ENCODE measurements at places on chromosomes 1 and 21.
A peak's percentile ranks its signal among the peaks of the same experiment; 100 is the strongest.

GRCh38 chr1:159925719-159926078 is 392 bp upstream of the TAGLN2 start:
- no peak for DNase-seq

DNA sequence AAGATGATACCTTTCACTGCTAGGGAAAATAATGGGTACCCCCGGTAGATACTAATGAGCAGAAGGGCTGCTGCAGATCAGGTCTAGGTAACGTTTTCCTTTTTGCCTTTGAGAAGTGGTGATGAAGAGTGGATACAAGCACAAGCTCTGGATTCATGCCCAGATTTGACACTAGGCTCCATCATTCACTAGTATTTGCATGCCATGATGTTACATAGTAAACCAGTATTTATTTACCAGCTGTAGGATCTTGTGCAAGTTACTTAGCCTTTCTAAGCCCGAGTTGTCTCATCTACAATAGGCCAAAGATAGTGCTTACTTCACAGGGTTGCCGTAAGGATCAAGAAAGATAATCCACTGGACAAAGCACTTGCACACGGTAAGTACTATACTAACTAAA is 14.2 kb downstream of the PTPN14 start:
- DNase-seq, result no peak

DNA sequence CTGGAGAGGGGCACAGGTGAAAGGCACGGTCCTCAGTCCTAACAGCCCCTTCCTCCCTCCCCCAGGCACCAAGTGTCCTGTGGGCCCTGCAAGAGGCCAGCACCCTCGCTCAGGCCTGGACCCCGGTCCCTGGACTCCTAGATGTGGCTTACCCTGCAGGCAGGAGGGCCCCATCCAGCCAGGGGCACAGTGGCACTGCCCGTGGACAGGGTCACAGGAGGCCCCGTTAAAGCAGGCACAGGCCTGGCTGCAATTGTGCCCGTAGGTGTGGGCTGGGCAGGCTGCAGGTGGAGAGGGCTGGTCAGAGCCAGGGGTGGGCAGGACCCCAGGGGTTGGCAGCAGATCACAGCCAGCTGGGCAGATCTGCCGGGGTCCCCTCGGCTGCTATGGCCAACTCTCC is 44.5 kb downstream of the ARHGEF16 start:
- no peak for DNase-seq

GRCh38 chr1:185843297-185843869 is 109.2 kb downstream of the HMCN1 start:
- no peak for DNase-seq

GRCh38 chr1:16226129-16226489 is 10.9 kb downstream of the CPLANE2 start:
- no peak for DNase-seq

GRCh38 chr21:30240661-30241060 is 24.8 kb upstream of the CLDN8 start:
- DNase-seq, result no peak

- DNase-seq, result no peak
Measured at GRCh38 chr1:101044749-101045148, 19.2 kb upstream of the DPH5 start.

DNA sequence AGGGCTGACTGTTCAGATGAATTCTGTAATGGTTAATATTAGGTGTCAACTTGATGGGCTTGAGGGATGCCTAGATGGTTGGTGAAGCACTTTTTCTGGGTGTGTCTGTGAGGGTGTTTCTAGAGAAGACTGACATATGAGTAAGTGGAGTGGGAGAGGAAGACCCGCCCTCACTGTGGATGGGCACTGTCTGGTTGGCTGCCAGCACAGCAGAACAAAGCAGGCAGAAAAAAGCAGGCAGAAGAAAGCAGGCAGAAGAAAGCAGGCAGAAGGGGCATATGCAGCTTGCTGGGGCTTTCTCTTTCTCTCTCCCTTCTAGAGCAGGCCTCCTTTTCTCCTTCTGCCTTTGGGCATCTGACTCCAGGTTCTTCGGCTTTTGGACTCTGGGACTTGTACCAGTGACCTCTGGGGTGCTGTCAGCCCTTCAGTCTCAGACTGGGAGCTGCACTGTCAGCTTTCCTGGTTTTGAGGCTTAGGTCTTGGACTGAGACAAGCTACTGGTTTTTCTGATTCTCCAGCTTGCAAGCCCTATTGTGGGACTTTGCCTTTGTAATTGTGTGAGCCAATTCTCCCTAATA is 42.9 kb upstream of the CD2 start:
- no peak for DNase-seq

- peak; percentile 36 for DNase-seq
Measured at GRCh38 chr21:33069994-33070743, at the start of gene OLIG1. OLIG1 (plus strand) TSS chr21:33070141; CDS start chr21:33070247, 106 bp downstream.

DNA sequence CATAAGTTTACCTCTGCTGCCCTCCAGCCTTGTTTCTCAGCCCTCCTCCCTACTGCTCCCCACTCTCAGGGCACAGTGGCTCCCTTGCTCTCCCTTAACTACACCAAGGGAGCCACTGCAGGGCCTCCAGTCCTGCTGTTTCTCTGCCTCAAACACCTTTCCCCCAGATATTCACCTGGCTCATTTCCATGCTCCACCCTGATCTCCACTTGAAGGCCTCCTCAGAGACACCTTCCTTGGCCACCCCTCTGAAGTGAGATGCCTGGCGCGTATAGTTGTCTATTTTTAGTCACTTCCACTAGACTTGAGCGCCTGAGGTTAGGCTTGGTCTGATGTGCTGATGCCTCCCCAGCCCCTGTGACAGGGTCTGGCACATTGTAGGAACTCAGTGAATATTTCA is 34.9 kb downstream of the SEC16B start:
- DNase-seq, result no peak

DNA sequence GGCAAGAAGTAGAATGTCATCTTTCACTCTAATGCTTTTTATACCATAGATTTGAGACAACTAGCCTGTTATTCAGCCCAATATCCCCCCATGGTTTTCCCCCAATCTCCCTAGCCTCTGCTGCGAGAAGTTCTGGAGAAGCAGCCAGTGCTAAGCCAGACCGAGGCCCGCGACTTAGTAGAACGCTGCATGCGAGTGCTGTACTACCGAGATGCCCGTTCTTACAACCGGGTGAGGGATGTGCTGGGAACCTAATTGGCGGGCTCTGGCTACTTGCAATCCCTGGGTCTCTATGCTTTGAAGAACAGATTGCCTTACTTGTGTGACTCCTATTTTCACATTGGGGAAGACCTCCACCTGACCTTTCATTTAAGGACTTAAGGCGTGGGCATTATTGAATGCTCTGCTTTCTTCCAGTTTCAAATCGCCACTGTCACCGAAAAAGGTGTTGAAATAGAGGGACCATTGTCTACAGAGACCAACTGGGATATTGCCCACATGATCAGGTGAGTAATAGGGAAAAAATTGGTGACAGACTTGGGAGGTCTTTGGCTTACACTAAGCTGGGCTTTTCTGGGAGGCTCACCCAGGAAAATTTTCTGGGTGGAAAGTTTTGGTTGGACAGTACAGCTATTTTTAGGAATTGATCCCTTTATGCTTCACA is 1.9 kb downstream of the PSMB4 start:
- DNase-seq, result no peak

GRCh38 chr1:202088206-202088605 is 34.5 kb upstream of the GPR37L1 start:
- DNase-seq, result no peak

DNA sequence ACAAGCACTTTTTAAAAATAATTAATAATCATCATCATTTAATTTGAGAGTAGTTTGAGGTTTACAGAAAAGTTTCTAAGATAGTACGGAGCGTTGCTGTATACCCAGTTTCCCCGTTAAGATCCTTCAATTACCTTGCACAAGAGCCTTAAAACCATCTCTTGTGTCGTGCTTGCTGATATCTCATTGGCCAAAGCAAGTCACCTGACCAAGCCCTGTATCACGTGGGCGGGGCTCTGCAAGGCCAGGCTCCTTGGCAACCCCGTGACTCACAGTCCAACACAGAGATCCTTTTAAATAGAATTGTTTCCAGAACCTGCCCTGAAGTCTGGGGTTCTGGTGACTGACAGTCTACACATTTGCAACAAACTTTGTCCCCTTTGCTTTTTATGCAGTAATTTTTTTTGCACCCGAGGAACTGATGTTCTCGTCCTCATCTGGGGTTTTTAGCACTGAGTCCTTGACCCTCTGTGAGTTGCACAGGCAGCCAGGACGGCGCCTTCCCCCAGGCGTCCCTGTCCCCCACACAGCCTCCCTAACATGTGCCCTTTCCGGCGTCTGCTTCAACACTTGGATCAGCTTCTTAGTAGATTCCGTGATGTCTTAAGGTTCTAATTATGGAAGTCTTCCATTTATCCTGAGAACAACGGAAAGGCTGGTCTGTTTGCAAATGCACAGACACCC is 183.3 kb upstream of the TMEM51 start:
- DNase-seq, result no peak

GRCh38 chr1:100075773-100076172 is 57.0 kb downstream of the SASS6 start:
- DNase-seq, result no peak

DNA sequence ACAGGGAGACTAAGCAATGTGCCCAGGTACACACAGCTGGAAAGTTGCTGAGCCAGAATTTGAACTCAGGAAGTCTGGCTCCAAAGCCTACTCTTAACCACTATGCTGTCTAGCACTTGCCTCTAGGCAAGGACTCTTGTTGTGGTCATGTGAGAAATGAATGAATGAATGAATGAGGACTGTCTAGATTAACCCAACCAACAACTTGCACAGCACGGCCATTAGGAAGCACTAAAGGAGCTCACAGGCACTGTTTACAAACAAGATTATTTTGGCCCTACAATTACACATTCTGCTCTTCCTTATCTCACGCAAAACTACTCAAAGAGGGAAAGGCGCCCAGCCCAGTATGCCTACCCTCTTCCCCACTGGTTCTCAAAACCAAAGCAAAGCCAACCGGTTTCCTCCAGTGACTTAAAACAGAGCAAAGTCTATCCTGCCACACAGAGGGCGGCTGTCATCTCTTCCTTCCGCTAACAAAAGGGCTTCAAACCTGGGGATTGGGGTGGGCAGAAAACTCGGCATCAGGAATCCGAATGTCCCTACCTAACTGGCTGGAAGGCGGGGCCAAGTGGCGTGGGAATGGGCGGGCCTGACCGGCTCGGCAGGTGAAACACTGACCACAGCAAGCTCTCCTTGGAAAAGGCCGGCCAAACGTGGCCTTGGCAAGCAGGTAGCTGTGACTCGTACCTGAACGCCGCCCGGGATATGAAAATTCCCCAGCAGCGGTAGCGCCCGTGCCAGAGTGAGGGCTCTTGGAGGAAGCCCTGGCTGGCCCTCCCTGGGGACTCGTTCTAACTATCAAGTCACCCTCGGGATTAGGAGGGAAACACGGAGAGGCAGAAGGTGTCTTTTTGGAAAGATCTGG is 948 bp downstream of the STK40 start:
- DNase-seq, result peak; percentile 78

- no peak for DNase-seq
Measured at GRCh38 chr21:44436111-44436611, 19.1 kb upstream of the LRRC3 start.

DNA sequence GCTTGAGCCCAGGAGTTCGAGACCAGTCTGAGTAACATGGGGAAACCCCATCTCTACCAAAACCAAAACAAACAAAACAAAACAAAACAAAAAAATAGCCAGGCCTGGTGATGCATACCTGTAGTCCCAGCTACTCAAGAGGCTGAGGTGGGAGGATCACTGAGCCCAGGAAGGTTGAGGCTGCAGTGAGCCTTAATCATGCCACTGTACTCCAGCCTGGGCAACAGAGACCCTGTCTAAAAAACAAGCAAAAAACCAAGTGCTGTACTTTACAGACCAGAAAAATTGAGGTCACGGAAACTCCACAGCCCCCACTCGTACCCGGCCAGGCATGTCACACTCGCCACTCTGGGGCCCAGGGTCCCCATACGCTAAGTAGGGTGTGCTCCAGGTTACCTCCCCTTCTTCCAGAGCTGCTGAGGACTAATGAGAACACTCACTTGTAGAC is 22.9 kb downstream of the ATP2B4 start:
- no peak for DNase-seq

DNA sequence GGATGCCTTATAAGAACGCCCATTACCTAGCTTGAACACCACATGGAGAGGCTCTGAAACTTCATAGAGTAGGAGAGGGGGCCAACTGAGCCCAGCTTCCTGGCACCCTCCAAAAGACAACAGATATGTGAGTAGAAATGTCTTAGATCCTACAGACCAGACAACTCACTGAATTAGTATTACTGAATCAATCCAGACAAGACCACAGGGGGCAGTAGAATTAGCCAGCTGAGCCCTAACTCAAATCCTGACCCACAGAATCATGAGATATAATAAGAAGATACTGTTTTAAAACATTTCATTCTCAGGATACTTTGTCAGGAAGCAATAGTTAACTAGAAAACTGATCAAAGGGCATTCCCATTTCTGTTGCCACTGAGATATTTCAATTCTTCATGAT is 45.8 kb upstream of the C1orf21 start:
- no peak for DNase-seq

DNA sequence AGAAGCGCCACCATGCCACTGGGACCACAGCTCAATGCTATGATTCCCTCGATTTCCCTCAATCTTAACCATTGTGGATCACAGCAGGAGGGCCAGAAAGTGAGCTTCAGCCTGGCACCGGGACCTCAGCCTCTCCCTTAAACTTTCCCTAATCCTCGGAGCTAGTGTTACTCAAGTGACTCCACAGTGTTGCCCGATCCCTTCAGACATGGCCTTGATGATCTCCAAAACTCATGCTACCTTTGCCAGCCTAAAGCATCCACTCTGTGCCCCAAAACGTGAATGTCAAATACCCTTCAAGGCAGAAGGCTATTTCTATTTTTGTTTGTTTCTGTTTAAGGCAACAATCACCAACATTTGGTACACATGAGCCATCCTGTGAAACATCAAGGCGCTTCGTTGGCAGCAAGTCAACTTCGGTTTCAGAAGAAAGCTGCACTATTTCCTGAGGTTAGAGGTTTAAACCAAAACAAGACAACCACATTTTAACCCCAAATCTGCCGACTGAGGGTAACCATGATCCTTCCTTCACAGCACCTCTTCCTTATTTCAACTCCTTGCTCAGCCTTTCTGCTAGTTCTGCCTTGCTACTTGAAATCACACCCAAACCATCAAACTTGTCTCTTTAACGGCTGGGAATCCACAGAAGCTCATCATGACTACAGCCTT is 94.4 kb upstream of the KRTAP19-8 start:
- DNase-seq, result no peak

GRCh38 chr21:31289702-31290101 is 54.4 kb downstream of the TIAM1 start:
- DNase-seq, result no peak

- DNase-seq, result no peak
Measured at GRCh38 chr1:192939440-192939839, 119.7 kb downstream of the UCHL5 start.

- DNase-seq, result no peak
Measured at GRCh38 chr1:229028544-229028943, 242.4 kb upstream of the RAB4A start.

- no peak for DNase-seq
Measured at GRCh38 chr1:195851804-195852203, 756.4 kb downstream of the KCNT2 start.

GRCh38 chr1:113981962-113982931 is 3.0 kb downstream of the OLFML3 start:
- DNase-seq, result no peak

DNA sequence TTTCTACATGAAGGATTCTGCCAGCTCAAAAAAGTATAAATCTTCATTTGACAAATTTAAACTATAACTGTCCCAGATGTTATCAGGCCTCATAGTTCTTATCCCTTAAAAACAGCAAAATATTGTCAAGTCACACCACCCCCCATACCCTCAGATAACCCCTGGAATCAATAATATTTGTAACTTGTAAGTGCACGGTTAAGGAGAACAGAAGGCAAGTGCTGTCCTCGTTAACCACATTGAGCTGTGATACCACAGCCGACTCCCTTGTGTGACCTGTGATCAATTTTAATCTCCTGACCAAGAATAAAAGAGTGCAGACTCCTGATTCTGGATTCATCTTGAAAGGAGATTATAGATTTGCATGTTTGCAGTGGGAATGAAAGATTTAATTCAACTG is 310.7 kb downstream of the DPYD start:
- no peak for DNase-seq

Measured in cerebellar cortex (tissue), 1 donor.